Activated T-cell treated with anti-CD3 and anti-CD28 coated beads for 1 hour (primary cell): ENCODE measurements at places on chromosomes 13 and 19.

GRCh38 chr13:73833325-73834070, 300.7 kb downstream of the KLF12 start:
- no peak for DNase-seq

- DNase-seq = no peak
Observed at GRCh38 chr13:40605573-40605972, 60.9 kb downstream of the FOXO1 start.

GRCh38 chr13:109788372-109789111, 2.2 kb upstream of the IRS2 start:
- no peak for DNase-seq

DNA sequence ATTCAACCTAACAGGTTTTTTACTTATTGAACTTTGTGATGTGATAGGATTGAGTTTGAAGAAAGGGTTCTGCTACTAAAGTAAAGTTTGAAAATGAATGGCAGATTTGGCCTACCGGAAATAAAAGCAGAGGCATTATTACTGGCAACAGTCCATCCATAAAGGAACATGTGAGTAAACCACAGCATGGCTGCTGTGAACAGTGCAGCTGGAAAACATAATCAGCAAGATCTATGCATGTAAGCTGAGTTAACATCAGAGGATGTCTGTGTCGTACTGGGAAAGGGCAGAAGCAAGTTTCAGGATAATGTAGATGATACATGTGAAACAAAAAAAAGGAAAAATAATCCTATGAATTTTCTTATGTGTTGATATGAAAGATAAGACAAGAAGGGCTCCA, 87.6 kb downstream of the CYSLTR2 start:
- no peak for DNase-seq

DNA sequence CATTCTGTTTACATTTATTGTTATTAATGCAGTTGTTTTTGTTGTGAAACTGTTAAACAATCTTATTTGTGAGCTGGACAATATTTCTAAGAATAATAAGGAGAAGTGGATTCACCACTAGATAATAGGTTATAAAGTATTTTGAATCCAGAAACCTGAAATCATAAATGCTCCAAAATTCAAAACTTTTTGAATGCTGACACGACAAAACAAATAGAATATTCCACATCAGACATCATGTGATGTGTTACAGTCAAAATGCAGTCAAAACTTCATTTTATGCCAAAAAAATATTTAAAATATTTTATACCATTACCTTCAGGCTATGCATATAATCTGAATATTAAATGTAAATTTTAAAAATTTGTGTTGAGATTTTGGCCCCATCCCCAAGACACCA, 1321.4 kb downstream of the SLITRK1 start:
- no peak for DNase-seq

GRCh38 chr13:99289271-99289670, 17.9 kb downstream of the GPR183 start:
- no peak for DNase-seq

- DNase-seq = no peak
Observed at GRCh38 chr13:20686863-20687579, 16.5 kb upstream of the IL17D start.

GRCh38 chr13:20190481-20191310, 2.0 kb downstream of the GJB2 start:
- no peak for DNase-seq

GRCh38 chr19:48418317-48419064, 25.0 kb downstream of the GRIN2D start:
- no peak for DNase-seq

- no peak for DNase-seq
Observed at GRCh38 chr19:39631178-39631577, 24.5 kb upstream of the LGALS16 start.

- no peak for DNase-seq
Observed at GRCh38 chr13:93279982-93280381, 53.4 kb downstream of the GPC6 start.

DNA sequence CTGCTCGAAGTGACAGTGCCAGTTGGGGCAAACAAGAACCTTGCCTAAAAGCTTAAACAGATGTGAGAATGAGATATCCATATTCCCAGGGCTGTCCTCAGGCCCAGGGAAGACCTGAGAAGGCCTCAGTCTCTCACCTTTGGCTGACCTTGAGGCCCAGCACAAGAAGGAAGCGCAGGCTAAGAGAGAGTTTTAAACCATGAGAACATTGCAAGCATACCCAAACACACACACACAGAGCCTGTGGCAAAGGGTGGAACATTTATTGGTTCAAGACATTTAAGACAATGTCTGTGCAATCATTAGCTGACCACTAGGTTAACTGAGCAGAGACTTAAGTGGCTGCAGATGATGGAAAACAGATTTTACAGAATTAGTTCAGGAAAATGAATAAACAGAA, 248.2 kb downstream of the NBEA start:
- DNase-seq = no peak

DNA sequence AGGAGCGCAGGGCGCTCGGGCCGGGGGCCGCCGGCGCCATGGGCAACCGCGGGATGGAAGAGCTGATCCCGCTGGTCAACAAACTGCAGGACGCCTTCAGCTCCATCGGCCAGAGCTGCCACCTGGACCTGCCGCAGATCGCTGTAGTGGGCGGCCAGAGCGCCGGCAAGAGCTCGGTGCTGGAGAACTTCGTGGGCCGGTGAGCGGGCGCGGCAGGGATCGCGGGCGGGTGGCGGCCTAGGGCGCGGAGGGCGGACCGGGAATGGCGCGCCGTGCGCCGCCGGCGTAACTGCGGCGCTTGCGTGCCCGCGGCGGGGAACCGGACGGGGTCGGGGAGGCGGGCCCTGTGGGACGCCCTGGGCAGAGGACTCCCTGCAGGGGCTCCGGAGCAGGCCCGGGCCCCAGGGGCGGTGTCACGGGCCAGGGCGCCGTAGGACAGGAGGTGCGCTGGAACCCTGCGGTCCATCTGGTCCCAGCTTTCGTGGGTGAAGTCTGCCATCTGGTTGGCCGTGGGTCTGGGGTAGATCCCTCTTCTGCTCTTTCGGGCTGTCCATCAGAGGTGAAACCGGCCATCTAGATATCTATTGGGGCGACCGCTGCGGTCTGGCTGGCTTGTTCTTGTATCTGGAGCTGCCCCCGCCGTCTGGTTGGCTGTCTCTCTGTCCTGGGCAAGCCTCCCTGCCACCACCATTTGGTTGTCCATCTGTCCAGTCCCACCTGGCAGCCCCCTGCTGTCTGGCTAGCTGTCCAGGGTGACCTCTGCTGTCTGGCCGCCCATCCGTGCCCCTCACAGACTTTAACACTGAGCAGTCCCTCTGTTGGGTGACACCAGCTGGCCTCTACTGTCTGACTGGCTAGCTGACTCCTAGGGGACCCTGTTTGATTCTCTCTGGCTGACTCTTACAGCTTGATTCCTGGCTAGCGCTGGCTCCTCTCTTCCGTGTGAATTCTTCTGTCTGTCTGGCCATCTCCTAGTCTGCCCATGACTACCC, 622 bp downstream of the DNM2 start:
- DNase-seq = peak; percentile 35

DNA sequence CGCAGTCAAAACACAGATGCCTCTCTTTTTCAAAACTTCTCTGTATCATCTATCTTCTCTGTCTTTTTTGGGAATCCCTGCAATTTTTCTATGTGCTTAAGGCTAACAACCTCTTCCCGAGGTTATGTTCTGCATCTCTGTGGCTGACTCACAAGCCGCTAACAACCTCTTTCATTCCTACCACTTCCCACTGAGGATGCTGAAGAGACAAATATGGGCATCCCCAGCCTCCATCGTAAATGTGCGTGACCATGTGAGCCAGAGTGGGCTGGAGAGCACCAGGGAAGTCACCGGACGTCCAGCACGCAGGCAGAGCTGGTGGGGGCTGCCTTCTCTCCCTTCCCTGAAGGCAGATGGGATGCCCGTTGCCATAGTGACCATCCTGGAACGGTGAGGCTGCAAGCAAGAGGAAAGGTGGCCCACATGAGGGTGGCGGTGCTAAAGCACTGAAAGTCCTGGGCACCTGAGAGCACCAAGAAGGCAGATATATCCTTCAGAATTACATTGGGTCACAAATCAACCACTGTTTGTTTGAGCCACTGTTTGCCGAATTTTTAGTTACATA, 122.8 kb downstream of the SHISA2 start:
- DNase-seq = no peak

GRCh38 chr19:43820098-43820883, 6.8 kb upstream of the ZNF283 start:
- DNase-seq = no peak

GRCh38 chr19:3387645-3388589, 21.5 kb downstream of the NFIC start:
- no peak for DNase-seq

- DNase-seq = no peak
Observed at GRCh38 chr19:14544047-14544446, 14.7 kb downstream of the TECR start.

DNA sequence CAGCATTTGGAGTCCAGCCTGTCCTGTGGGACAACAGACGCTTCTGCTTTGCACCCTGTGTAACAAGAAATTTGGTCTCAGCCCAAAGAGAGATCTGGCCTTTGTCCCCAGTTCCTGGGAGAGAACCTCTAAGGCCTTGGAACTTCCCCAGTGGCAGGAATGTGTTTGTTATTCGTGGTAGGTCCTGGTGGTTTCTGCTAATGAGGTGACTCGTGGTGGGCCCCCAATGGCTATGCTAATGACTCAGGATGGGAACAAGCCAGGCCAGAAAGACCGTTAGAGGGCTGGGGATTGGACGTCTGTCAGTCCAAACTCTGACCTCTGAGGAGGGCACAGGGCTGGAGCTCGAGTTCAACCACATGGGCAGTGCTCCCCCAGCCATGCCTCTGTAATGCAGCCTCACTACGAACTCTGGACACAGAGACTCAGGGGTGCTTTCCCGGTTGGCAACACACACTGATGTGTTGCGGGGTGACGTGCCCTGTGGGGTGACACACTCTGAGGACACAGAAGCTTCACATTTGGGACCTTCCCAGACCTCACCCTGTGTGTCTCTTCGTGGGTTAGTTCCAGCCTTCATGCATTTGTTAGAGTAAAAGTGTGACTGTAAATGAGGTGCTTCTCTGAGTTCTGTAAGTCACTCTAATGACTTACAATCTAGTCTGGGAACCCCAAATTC, 38.9 kb downstream of the TEX29 start:
- DNase-seq = no peak

DNA sequence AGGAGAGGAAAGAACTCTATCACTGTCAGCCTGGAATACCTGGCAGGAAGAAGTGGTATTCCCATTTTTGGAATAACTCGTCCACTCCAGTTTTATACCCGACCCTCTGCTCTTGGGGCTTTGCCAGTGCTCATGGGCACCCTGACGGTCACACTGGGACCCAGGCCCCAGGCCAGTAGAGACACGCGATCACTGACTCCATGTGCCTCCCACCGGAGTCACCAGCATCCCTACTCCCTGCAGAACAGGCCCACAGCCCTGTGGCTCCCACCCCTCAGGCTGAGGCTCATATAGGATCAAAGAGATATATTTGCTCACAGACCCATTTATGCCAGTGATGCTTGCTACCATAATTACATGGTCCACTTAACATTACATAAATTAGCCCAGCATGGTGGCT, 3.5 kb downstream of the GRTP1 start:
- no peak for DNase-seq

GRCh38 chr13:50518781-50519201, 324.7 kb downstream of the DLEU7 start:
- DNase-seq = no peak

DNA sequence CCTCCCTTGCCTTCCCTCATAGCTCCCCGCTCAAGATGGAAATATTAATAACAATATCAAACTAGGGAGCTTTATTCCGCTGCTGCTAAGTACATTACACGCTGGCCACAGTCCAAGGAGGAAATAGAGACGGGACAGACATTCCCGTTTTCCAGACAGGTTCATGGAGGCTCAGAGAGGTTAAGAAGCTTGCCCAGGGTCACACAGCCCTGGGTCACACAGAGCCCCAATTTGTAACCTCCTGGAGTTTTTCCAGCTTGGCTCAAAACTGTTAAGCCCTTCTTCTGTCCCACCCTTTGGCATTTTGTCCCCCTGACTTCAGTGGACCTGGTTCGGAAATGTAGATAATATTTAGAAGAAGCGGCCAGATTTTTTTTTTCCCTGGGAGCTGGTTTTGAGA, 2.0 kb downstream of the BICRA start:
- DNase-seq = no peak

- DNase-seq = no peak
Observed at GRCh38 chr13:41382431-41382830, 71.4 kb downstream of the NAA16 start.

DNA sequence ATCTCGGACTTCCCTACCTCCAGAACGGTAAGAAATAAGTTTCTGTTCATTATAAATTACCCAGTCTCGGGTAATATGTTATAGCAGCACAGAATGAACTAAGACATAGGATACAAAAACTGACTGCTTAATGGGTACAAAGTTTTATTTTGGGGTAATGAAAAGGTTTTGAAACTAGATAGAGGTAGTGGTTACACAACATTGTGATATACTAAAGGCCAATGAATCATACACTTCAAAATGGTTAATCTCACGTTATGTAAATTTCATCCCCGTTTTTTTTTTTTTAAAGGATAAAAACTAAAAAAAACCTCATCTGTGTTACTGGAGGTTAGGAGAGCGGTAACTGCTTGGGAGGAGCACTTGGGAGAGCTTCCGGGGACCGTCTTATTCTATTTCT, 23.5 kb downstream of the AKT2 start:
- DNase-seq = no peak

- DNase-seq = no peak
Observed at GRCh38 chr13:37597477-37598025, 1.0 kb downstream of the POSTN start.

DNA sequence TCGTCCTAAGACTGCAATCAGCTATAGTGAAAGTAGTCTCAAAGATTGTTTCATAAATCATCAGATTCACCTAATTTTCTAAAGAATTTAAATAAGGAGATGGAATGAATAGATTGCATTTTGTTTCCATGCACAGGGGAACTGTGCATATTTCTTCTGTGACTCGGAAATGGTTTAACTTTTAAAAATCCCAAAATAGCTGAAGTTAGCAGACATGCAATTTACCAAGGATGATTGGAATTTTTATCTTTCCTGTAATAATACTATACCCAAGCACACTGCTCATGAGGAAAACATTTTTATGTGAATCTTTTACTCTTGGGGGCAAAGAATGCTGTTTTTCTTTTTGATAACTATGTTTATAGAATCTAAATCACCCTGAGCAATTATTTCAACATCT, 15.0 kb upstream of the LMO7 start:
- DNase-seq = no peak
